ENCODE measurements at places on chromosomes 5 and 9. TPM values are rescaled to one million over a fixed set of nuclear protein-coding genes. Genes with fewer than 3 reads are reported as not detected.

DNA sequence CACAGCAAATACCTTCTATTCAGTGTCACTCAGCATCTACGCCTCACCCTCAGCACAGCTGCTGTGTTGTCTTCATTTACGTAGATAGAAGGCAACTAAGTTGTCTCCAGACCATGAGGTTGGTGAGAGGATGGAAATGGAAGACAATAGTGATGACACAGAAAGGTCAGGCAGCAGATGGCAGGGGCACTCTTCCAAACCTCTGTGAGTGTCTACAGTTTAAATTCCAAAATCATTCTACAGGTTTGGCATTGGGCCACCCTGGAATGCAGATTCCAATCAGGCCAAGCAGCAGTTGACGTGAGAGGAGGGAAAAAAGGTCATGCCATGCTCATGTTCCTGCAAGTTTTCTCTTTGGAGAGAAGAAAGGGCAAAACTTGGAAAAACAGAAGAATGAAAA is 68.7 kb upstream of the ADAMTSL1 start:
- no peaks in the 10 kb centered on the region for H3K36me3 ChIP-seq
- no peak overlapping the region for H3K27ac ChIP-seq
- H3K27me3 ChIP-seq, result no peaks in the 10 kb centered on the region
- no peak for DNase-seq

- H3K27me3 ChIP-seq, result no peaks in the 10 kb centered on the region
- no peaks in the 10 kb centered on the region for H3K36me3 ChIP-seq
- no peak for DNase-seq
Measured at GRCh38 chr5:143010351-143010750, 240.2 kb downstream of the ARHGAP26 start.

Gene PCDHGB4
- total RNA-seq, result 0.21 TPM

Gene PTGS1
- 61.2 TPM for total RNA-seq

Gene IL31RA
- total RNA-seq, result 3.1 TPM

GRCh38 chr5:133962131-133962530 is 6.3 kb downstream of the C5orf15 start:
- H3K4me1 ChIP-seq, result peaks cover under 1% of the 10 kb centered on the region
- H3K27me3 ChIP-seq, result no peaks in the 10 kb centered on the region
- DNase-seq, result no peak

Gene ROR2
- total RNA-seq, result 5.9 TPM

DNA sequence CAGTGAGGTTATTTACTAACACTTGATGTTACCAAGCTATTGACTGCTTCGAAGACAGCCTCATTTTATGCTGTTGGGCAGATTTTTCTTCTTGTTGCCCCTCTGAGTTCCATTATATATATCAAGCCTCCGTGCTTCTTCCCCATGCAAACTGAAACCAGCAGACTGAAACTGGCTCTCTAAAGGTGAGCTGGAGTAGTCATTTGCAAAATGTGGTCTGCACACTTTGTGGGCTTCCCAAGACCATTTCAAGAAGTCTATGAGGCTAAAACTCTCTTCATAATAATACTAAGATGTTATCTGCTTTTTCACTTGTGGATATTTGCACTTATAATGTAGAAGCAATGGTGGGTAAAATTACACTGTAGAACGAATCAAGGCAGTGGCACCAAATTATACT is 13.9 kb downstream of the SLC36A1 start:
- H3K4me1 ChIP-seq, result no peaks in the 10 kb centered on the region
- no peaks in the 10 kb centered on the region for H3K27me3 ChIP-seq
- no peak overlapping the region for H3K27ac ChIP-seq
- no peak for DNase-seq
- H3K36me3 ChIP-seq, result no peaks in the 10 kb centered on the region
- H3K4me3 ChIP-seq, result no peak overlapping the region

Gene CDH18
- total RNA-seq, result 7.0 TPM

- H3K27ac ChIP-seq, result no peak overlapping the region
- peak; percentile 39 for DNase-seq
- no peaks in the 10 kb centered on the region for H3K4me1 ChIP-seq
- H3K4me3 ChIP-seq, result no peak overlapping the region
- H3K36me3 ChIP-seq, result no peaks in the 10 kb centered on the region
- no peaks in the 10 kb centered on the region for H3K27me3 ChIP-seq
Measured at GRCh38 chr5:103232393-103232999, 26.1 kb upstream of the MACIR start.

Gene XPA
- 7.1 TPM for total RNA-seq

- H3K36me3 ChIP-seq, result no peaks in the 10 kb centered on the region
- H3K4me3 ChIP-seq, result peak overlapping the region; percentile 20
- H3K4me1 ChIP-seq, result peaks cover 43% of the 10 kb centered on the region
- H3K27ac ChIP-seq, result peak overlapping the region; percentile 88
- DNase-seq, result peak; percentile 57
- H3K27me3 ChIP-seq, result no peaks in the 10 kb centered on the region
Measured at GRCh38 chr5:141003791-141004611, 37.7 kb downstream of the PCDHAC2 start.

DNA sequence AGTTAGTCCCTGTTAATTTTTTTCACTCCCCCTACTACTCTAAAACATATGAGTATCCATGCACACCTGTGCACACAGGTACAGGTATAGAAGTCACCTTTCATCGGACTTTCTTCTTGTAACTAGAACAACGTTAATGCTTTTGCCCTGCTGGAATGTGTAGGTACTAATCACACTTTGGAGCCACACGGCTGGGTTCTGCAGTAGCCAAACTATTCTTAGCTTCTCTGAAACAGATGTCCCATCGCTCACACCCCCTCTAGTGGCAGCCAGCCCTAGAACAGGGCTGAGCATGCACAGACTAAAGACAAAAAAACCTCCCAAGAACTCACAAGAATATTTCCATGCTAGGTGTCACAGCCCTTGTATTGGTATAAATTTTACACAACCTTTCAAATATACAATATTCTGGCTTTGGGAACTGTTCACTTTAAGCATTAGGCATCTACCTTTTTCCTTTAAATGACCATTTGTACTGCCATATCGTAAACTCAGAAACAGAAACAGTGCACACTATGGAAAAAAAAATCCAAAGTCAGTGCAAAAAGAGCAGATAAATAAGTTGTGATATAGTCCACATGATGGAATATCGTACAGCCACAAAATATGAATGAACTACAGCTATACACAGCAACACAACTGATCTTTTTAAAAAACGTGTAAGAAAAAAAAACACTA is 64.0 kb downstream of the RETREG1 start:
- H3K4me1 ChIP-seq, result no peaks in the 10 kb centered on the region
- H3K4me3 ChIP-seq, result no peak overlapping the region
- no peak for DNase-seq
- no peaks in the 10 kb centered on the region for H3K36me3 ChIP-seq
- H3K27ac ChIP-seq, result no peak overlapping the region
- H3K27me3 ChIP-seq, result no peaks in the 10 kb centered on the region

GRCh38 chr5:141935538-141935937 is 11.9 kb downstream of the DELE1 start:
- H3K36me3 ChIP-seq, result peaks cover 16% of the 10 kb centered on the region
- DNase-seq, result no peak
- no peak overlapping the region for H3K27ac ChIP-seq
- H3K4me1 ChIP-seq, result no peaks in the 10 kb centered on the region
- H3K4me3 ChIP-seq, result no peak overlapping the region

GRCh38 chr9:96852676-96853075 is 1.6 kb downstream of the ZNF782 start:
- DNase-seq, result no peak
- no peak overlapping the region for H3K27ac ChIP-seq
- peaks cover 4% of the 10 kb centered on the region for H3K36me3 ChIP-seq
- peaks cover 9% of the 10 kb centered on the region for H3K4me1 ChIP-seq

Gene NAIP
- 8.0 TPM for total RNA-seq

- peaks cover 4% of the 10 kb centered on the region for H3K36me3 ChIP-seq
- no peaks in the 10 kb centered on the region for H3K27me3 ChIP-seq
- no peaks in the 10 kb centered on the region for H3K4me1 ChIP-seq
- H3K4me3 ChIP-seq, result no peak overlapping the region
- DNase-seq, result no peak
Measured at GRCh38 chr5:32096891-32097595, 77.1 kb downstream of the GOLPH3 start.

- H3K4me1 ChIP-seq, result no peaks in the 10 kb centered on the region
- H3K27me3 ChIP-seq, result no peaks in the 10 kb centered on the region
- H3K36me3 ChIP-seq, result no peaks in the 10 kb centered on the region
Measured at GRCh38 chr5:135995976-135996375, 32.8 kb upstream of the TGFBI start.

DNA sequence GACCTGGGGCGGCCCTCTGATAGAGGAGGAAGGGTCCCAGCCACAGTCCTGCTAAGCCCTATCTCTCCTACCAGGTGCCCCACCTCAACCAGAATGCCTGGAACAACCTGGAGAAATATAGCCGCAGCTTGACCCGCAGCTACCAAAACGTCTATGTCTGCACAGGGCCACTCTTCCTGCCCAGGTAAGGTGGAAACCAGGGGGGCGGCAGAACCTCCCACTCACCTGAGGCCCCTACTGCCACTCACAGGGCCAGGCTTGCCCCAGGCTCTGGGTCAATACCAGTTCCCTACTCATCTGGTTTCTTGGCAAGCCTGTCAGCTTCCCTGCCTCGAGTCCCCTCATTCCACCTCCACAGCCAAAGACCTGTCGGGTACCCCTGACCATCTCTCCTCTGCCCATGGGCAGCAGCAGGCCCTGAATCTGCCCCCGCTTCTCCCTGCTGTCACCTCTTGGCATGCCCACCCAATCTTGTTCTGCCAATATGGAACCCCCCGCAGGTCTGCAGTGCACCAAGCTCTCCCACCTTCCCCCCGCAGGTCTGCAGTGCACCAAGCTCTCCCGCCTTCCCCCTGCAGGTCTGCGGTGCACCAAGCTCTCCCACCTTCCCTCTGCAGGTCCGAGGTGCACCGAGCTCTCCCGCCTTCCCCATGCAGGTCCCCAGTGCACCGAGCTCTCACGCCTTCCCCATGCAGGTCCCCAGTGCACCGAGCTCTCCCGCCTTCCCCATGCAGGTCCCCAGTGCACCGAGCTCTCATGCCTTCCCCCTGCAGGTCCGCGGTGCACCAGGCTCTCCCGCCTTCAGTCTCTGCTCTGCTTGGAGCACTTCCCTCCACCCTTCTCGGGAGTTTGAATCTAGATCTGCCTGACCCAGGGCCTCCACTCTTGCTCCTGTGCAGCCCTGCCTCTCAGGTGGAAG is 2.6 kb downstream of the ENDOG start:
- no peak overlapping the region for H3K4me3 ChIP-seq
- no peak overlapping the region for H3K27ac ChIP-seq
- peaks cover 3% of the 10 kb centered on the region for H3K4me1 ChIP-seq
- H3K36me3 ChIP-seq, result no peaks in the 10 kb centered on the region
- no peak for DNase-seq
- H3K27me3 ChIP-seq, result no peaks in the 10 kb centered on the region

DNA sequence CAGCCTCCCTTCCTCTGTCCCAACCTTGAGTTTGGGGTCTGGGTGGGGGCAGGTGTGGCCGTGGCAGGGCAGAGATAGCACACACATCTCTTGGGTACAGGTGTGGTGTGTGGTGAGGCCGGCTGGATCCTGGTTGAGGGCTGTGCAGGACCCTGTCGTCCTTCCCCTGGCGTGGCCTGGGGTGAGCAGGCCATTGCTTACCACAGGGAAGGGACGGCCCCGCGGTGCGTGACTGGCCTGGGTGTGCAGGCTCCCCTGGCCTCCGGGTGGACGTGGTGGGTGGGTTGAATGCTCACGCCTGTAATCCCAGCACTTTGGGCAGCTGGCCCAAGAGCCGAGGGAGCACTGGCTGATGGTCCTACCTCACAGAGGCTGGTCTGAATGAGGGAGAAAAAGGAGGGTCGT is 1.2 kb downstream of the ARRDC1 start:
- no peak for DNase-seq
- H3K27me3 ChIP-seq, result no peaks in the 10 kb centered on the region
- peak overlapping the region; percentile 55 for H3K4me3 ChIP-seq

Gene FANCC
- total RNA-seq, result 17.8 TPM

- no peak overlapping the region for H3K27ac ChIP-seq
- H3K4me3 ChIP-seq, result no peak overlapping the region
- H3K4me1 ChIP-seq, result no peaks in the 10 kb centered on the region
- H3K36me3 ChIP-seq, result no peaks in the 10 kb centered on the region
- no peak for DNase-seq
Measured at GRCh38 chr9:75852746-75853145, 37.7 kb upstream of the PCSK5 start.

GRCh38 chr9:83962165-83962564 is 17.9 kb downstream of the HNRNPK start:
- H3K27me3 ChIP-seq, result no peaks in the 10 kb centered on the region
- no peak overlapping the region for H3K4me3 ChIP-seq
- peaks cover 6% of the 10 kb centered on the region for H3K4me1 ChIP-seq
- peak overlapping the region; percentile 61 for H3K27ac ChIP-seq
- DNase-seq, result no peak

Gene PPP2CA
- total RNA-seq, result 184 TPM

DNA sequence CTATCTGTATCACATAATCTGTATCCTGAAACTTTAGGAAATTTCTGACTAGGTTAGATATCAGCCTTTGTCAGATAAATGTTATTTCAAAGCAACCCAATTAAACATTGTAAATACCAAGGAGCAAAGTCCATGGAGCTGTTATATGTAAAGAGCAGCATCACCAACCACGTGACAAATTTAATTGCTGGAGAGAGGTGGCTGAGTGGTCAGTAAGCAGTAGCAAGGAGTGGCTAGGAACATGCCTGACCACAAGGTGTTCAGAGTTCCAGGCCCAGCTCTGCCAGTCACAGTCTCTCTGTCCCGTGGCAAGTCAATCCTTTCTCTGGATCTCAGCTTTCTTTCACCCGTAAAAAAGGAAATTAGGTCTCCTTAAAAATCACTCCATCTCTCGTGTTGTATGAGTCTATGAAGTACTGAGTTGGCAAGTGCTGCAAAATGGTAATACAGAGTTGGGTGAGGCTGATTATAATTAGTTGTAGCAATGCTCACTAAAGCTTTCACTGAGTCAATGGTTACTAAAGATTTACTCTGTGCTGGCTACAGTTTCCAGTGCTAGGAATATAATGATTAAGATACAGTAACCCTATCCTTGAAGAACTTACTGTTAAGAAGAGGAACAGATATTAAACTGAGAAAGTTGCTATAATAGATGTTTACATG is 166.1 kb downstream of the GNAQ start:
- H3K27ac ChIP-seq, result no peak overlapping the region
- H3K4me3 ChIP-seq, result no peak overlapping the region
- no peak for DNase-seq
- H3K4me1 ChIP-seq, result no peaks in the 10 kb centered on the region
- no peaks in the 10 kb centered on the region for H3K36me3 ChIP-seq

GRCh38 chr5:93674866-93675459 is 66.4 kb downstream of the POU5F2 start:
- no peak overlapping the region for H3K27ac ChIP-seq
- H3K4me3 ChIP-seq, result no peak overlapping the region
- H3K36me3 ChIP-seq, result no peaks in the 10 kb centered on the region
- H3K27me3 ChIP-seq, result no peaks in the 10 kb centered on the region

DNA sequence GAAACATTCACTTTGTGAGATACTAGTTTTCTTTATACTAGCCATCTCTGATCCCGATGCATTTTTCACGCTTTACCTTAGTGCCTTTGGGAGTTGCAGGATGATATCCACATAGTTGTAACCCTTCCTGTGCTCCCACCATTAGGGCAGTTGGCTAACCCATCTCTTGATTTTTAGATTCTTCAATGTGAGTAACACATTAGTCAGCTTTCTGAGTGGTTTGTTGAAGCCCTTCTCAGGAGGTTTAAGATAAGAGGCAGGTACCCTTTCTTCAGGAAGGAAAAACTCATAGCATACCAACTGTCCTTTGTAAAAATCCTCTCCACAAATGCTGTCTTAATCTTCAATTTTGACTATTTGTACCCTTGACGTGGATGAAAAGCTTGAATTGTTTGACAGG is 392.3 kb downstream of the DMAC1 start:
- no peak overlapping the region for H3K4me3 ChIP-seq
- no peak for DNase-seq
- H3K4me1 ChIP-seq, result no peaks in the 10 kb centered on the region
- no peaks in the 10 kb centered on the region for H3K27me3 ChIP-seq
- no peak overlapping the region for H3K27ac ChIP-seq

GRCh38 chr9:127955294-127956015 is 17.8 kb upstream of the DPM2 start:
- H3K4me1 ChIP-seq, result peaks cover 88% of the 10 kb centered on the region
- peak overlapping the region; percentile 85 for H3K27ac ChIP-seq
- H3K27me3 ChIP-seq, result no peaks in the 10 kb centered on the region
- no peaks in the 10 kb centered on the region for H3K36me3 ChIP-seq

Gene ALDOB
- 0.67 TPM for total RNA-seq

Data from Panc1 (cell line).